Dermis blood vessel endothelial cell (primary cell): ENCODE measurements at places on chromosomes 4 and X.
A peak's percentile ranks its signal among the peaks of the same experiment; 100 is the strongest.

DNA sequence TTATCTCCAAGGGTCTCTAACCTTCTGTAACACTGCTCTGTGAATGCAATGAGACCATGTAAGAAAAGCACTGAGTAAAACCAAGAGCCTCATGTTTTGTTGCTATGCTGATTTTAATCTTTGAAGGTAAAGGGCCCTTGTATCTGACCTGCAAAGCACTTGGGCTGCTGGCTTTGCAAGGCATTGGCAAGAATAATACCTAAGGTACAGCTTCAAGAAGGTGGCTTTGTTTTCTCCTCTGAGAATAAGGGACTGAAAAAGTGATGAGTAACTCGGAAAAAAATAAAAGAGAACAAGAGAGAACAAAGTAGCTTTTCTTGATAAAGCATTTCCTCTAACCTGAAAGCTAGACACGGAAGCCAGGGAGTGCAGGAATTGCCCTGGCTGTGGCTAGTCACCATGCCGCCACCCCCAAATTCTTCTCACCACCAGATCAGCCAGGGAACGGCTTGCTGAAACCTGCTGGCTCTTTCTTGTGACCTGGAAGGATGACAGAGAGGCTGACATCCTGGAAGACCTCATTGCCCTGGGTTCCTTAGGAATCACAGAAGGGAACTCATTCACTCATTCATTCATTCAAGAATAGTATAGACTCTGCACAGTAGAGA lies 41.8 kb upstream of the HS3ST1 start:
- peak; percentile 22 for DNase-seq

GRCh38 chr4:83238393-83239248 lies 46.0 kb downstream of the COQ2 start:
- DNase-seq = peak; percentile 23

- DNase-seq = peak; percentile 73
These were observed 53.2 kb upstream of the ABCG2 start for GRCh38 chr4:88211473-88212252.

DNA sequence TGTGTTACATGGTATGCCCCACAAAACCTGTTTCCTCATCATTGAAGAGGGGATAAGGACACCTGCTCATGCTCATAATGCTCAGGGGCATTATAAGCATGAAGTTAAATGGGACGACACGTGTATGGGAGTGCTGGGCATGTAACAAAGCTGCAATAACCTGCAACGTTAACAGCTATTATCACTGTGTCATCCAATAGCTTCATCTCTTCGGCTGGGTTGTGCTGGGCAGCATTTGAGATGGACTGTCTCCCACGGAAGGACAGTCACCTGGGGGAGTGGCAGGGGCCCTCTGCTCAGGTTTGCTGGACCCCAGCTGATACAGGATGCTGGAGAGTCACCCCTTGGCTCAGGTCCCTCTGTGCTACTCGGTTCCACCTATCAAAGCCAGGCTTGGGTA lies 94.5 kb downstream of the NSUN7 start:
- DNase-seq = no peak

DNA sequence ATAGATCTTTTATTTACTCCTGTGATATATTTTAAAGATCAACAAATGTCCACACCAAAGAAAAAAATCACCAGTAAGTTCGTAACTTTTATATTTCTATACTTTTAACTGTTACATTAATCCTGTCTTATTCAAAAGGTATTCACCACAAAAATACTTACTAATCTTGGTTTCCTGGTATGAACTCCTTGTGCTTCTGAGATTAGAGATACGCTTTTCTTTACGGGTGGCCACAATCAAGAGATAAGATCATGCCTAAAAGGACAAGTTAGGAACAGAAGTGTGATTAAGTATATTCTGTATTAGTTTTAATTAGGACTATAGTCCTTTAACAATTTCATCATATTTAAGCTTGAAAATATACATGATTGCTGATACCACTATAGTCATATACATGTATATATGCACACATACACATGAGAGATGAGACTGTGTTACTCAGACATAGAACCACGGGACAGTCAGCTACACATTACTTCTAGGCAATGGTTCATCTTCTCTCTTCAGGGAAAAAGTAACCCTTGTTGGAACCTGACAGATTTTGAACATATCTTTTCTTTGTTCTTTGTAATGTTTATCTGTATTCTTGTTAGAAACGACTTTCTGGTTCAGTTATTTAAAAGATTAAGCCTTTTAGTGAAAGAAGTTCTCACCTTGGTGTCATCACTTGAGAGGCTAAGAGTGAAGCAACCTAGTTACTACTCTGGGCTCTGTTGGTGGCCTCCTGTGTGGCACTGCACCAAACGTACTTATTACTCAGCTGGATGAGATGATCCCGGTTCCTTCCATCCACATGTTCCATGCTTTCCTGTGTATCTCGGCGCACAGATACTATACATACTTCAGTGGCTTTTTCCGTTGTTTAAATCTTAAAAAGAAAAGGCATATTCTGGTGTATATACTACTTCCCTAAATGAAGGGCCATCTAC lies 146.1 kb downstream of the CBR4 start:
- DNase-seq = no peak

- peak; percentile 3 for DNase-seq
These were observed 890 bp downstream of the BOD1L1 start for GRCh38 chr4:13626492-13627177.

DNA sequence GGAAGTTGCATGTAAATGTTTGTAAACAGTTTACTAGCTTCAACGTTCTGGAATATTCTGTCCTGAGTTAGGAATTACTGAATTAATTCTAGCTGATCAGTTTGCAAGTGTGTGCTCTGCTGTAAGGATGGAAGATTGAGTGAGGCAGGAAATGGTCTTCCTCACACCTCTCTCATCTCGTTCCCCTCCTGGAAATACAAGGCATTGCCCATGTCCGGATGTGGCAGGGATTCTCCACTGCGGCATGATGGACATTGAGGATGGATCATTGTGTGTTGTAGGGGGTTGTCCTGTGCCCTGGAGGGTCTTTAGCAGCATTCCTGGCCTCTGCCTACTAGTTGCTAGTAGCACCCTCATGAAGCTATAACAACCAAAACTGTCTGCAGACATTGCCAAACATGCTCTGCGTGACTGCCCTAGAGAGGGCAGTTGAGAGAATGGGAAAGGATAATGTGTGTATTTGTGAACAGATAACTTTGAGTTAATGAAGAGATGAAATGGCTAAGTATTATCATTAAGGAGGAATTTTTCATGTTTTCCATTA lies 12.6 kb downstream of the CA5B start:
- no peak for DNase-seq

- DNase-seq = no peak
These were observed 328.8 kb downstream of the ADAM29 start for GRCh38 chr4:175246941-175247340.

GRCh38 chrX:45710081-45710801 lies 509.6 kb upstream of the DIPK2B start:
- peak; percentile 80 for DNase-seq

DNA sequence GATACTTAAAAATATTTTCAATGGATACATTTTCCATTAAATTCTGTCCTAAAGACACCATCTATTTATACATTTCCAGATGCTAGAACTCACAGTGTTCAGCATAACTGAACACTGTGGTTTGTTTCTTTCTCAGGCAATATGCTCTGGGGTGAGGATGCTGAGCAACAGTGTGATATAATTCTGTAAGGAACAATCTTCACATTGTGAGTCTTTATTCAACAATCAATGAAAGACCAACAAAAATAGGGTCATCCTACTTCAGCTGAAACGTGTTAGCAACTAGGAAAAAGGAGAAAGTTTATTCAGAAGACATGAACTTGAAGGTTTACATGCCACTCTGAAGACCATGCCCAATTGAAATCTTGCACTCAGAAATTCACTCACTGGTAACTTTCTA lies 284.8 kb downstream of the UNC5C start:
- no peak for DNase-seq

GRCh38 chr4:38842994-38843393 lies 13.6 kb downstream of the TLR6 start:
- DNase-seq = no peak

DNA sequence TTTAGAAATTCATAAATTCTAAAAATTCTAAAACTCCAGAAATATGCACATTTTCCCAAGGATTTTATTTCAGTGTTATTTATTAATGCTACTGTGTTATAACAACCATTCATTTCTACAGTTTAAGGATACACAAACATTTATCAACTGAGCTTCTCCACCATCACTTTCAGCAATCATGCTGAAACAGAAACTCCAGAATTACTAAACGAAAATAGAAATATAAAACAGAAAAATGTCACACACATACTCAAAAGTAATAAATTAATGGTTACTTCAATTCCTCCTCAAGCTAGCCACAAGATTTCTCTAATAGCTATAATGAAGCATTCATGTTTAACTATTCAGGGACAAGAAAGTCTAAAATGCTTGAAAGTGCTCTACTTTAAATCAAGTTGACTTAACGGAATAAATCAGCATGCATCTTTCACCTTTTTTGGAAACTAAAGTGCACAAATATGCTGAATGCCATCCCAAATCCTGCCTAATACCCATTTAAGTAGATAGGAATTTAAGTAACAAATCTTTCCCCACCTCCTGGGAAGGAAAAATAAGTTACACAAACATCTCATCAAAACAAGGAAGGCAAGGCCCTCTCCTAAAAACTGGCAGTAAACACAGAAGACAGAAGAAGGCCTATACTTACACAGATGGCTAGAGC lies 563 bp downstream of the FAM13A start:
- DNase-seq = no peak

DNA sequence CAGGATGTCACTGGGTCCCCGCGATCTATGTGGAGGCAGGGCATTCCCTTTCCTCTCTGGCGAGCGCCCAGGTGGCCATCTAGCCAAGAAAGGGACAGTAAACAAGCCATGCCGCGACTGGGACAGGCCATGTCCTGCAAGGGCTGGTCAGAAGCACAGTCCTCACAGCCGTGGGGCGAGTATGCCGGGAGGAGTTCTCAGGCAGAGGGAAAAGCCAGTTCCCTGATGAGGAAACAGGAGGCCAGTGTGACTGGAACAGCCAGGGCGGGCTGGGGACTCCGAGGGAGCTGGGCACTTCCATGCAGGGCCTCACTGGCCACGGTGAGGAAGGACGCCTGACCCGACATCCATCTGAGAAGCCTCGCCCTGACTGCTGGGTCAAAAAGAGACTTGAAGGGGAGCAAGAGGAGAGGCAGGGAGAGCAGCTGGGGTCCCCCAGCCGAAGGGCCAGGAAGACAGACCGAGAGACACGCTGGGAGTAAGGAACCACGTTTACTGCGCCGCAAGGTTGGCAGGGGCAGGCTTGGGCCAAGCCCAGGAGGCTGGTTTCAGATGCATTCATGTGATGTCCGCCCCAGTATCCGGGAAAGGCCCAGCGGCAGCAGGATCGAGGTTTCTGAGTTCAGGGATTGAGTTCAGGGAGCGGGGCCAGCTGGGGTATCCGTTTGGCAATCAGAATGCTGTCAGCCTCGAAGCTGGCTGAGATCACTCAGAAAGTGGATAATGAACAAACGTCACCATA lies 15.0 kb downstream of the CFAP99 start:
- DNase-seq = no peak

DNA sequence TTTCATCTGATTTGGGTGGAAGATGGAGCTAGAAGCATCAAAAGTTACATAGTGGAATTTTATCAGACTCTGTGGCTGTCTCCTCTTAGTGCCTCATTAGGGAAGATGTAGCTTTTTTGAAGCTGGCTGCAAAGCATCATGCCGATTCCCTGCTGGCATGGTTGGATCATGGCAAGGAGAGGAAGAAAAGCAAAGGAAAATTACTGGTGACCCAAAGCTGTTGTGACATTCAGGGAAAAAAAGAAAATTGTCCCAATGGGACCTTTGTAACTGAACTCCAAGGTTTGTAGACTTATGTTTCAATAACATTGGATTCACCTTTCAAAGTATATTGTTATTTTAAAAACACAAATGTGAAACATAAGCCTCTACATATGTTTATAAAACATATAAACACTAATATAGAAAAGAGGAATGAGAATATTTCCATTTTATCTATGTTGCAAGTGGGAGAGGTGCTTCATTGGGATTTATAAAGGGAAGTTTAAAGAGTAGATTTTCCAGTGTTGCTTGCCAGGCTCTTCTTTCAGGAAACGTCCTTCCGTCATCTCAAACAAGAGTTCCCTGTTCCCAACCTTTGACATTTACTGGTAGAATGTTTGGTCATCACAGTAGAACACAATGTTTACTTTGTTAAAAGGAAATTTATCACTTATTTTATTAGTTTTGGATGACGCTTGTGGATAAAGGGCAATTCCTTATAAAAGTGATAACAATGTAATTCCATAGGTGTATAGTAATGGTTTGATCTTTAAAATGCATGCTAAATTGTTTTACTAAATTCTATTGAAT lies 190.1 kb upstream of the GPRIN3 start:
- peak; percentile 91 for DNase-seq

GRCh38 chrX:114964374-114964773 lies 53.0 kb downstream of the IL13RA2 start:
- no peak for DNase-seq

DNA sequence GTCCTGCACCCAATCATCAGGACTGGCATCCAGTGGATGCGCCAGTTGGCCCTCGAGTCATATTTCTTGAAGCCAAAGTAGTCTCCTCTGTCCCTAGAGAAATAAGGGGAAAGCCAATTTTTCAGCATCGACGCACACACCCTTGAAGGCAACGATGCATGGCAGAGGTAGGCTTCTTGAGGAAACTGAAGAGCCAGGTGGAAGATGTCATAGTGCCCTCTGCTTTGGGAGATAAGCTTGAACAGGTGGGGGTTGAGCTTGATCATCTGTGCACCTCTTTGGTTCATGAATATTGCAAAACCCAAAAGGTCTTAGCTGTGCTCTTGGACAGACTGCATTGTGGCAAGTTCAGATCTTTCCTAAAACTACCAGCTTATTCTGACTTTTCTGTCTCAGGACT lies 34.6 kb upstream of the WDR1 start:
- no peak for DNase-seq

GRCh38 chr4:62324215-62324614 lies 1124.1 kb downstream of the ADGRL3 start:
- no peak for DNase-seq

- no peak for DNase-seq
These were observed 187.7 kb upstream of the BOD1L1 start for GRCh38 chr4:13815231-13815630.

DNA sequence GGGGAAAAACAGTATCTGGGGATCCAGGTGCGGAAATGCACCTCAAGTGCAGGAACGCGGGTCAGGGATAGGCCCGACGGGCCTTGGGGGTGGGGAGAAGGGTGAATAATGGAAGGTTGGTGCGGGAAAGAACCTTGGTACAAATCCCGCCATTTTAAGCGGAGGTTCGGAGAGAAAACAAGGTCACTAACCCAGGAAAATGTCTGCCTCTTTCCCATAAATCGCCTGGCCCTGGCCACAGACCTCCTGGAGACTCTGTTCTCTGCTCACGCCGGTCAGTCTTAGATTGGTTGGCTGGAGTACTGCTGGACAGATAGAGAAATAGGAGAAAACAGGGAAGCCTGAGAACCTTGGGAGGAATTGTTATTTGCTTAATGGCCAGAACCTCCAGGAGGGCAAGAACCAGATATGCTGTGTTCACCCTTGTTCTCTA lies 897 bp upstream of the FBXL5 start:
- no peak for DNase-seq

DNA sequence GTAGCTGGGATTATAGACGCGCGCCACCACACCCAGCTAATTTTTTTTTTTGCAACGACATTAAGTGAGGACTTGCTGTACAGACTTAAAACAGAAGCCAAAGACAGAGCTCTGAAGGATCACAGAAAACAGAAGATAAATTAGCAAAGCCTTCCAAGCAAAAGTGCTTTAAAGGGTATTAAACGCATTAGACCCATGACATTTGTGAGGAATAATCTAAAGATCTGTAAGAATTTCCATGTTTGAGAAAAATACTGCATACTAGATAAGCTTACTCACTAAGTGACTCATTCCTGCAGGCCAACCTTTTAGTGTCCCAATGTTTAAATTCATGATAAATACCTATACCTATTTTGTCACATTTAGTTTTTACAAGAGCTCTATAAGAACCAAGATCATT lies 27.4 kb downstream of the SMARCA1 start:
- DNase-seq = no peak
